ENCODE measurements at places on chromosomes 2 and 18.

GRCh38 chr2:69950241-69950640 is 11.2 kb downstream of the ASPRV1 start:
- no peak for DNase-seq

- no peak for DNase-seq
Measured at GRCh38 chr2:170486730-170487129, 228.4 kb upstream of the SP5 start.

GRCh38 chr2:205367331-205367935 is 314.9 kb upstream of the NRP2 start:
- DNase-seq: no peak

- DNase-seq: no peak
Measured at GRCh38 chr2:189498205-189498604, 56.9 kb downstream of the WDR75 start.

- no peak for DNase-seq
Measured at GRCh38 chr18:46096651-46097300, 1.3 kb downstream of the ATP5F1A start.

DNA sequence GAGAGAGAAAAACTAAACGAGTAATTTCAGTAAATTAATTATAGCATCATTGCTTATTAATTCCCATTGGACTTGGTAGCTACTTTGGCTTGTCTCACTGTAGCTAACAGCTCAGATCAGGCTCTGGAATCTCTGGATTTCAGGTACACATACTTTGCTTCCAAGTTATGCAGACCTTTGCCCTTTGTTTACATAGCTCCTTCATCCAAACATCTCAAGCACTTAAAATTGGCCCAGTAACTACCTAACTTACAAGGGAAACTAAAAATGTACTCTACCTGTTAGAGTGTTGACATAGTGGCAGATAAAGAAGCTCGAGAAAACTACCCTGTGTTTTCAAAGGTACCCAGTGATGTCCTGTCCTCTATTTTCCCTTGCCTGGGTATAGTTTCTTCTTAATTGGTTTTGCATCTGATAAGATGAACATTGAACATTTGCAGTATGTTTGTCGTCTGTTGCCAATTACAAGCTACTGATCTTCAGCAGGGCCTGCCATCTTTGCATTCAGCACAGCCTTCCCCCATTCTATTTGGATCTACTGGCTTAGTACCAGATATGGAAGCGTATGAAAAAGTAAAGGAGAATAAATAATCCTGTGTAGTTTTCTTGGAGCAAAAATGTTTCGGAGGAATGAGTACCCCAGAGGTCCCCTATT is 601.5 kb upstream of the FANCL start:
- DNase-seq: no peak

GRCh38 chr2:44731505-44731904 is 210.0 kb upstream of the SIX3 start:
- DNase-seq: no peak

DNA sequence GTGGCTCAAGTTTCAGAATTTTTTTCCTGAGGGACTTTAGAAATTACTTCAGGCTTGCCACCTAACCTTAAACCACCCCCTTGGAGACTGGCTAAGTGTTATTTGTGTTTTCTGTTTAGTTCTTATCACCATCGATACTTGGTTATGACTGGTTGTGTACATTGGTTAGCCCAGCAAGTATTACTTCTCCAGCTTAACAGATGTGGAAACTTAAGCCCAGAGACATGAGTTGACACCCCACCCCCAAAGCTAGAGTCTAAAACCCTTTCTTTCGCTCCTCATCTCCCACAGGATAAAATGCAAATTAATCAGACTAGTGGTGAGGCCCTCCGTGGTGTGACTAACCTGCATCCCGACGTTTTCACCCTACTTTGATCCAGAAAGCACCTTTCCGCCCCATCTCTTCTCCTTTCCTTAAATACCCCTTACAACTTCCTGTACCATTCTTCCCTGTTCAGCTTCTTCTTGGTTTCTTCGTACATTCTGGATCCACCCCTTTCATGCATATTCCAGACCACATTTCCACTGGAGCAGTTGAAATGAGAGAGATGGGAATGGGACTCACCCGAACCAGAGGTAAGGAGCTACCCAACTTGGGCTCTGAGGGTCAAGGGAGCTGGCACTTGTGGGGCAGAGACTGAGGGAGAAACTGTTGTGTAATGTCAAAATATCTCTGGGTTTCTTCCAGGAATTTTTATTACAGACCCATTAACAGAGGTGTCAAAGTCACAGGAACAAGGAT is 819 bp upstream of the MAP3K2 start:
- peak; percentile 35 for DNase-seq

- peak; percentile 96 for DNase-seq
Measured at GRCh38 chr2:230905448-230906421, 19.3 kb downstream of the GPR55 start.

DNA sequence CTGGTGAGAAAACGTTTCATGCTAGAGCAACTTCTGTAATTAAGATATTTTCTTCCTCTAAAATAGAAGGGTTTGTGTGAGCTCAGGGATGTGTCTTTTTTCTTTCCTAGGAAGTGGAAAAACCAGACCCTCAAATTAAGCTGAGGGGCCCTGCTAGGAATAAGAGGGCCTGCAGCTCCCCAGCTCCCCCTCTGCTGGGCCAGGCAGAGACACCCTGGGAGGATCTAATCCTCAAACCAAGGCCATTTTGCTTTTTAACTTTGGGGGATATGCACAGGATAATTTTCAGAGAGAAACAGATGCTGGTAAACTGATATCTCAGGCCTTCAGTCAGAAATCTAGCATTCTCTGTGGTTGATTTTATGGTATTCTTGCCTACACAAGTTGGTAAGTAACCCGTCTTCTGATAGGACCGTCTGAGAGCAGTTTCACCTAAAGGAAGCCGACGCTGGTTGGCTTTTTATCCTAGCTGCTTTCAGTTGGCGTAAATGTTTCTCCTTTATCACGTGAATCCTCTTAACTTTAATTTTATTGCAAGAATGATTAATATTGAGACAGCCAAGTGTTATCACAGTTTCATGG is 34.8 kb downstream of the SNTG2 start:
- no peak for DNase-seq

DNA sequence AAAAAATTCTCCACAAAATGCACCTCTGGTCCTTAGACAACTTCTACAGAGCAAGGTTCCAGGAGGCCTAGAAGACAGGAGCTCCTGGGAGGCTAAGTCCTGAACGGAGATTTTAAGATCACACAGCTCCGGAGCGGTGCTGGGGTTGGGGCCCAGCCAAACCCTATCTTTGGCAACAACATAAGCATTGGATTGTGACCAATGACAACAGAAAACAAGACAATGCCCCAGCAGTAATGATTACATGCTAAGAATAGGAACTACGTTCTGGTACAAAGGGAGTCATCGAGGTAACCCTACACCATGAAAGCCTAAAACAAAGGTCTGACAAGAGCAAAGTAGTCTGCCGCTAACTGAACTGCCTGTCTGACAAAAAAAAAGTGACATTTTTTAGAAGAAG is 171.2 kb downstream of the CMPK2 start:
- DNase-seq: no peak

DNA sequence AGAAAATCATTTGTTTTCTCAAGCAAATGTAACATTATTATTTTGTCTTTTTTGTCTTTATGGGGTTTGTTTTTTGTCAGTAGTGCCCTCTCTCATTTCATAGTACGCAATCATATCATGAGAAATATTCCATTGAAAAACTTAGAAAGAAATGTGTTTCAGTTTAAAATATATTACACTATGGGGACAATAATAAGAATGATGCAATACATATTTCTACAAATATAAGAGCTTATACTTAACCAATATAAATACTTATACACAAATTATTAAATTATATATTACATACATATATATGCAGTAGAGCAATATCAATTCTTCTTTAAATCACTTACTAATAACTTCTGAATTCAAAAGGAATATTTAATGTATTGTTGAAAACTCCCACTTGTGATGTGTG is 13.7 kb downstream of the LRRTM4 start:
- no peak for DNase-seq

GRCh38 chr2:180367815-180368214 is 360.7 kb upstream of the CWC22 start:
- DNase-seq: no peak

DNA sequence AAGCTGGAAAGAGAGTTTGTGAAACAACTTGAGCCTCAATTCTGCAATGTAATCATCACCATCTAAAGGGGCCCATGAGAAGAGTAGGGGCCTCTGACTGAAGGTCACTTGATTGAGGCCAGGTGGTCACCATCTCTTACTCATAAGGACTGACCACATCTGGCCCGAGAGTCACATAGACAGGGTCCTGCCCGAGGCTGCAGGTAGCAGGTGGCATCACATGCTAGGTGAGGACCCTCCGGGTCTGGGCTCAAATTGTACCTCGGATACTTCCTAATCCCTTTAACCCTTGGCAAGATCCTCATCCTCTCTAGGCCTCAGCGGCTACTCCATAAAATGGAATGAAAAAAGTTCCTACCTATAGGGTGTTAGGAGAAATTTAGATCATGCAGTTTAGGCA is 16.7 kb downstream of the FHL2 start:
- DNase-seq: no peak

DNA sequence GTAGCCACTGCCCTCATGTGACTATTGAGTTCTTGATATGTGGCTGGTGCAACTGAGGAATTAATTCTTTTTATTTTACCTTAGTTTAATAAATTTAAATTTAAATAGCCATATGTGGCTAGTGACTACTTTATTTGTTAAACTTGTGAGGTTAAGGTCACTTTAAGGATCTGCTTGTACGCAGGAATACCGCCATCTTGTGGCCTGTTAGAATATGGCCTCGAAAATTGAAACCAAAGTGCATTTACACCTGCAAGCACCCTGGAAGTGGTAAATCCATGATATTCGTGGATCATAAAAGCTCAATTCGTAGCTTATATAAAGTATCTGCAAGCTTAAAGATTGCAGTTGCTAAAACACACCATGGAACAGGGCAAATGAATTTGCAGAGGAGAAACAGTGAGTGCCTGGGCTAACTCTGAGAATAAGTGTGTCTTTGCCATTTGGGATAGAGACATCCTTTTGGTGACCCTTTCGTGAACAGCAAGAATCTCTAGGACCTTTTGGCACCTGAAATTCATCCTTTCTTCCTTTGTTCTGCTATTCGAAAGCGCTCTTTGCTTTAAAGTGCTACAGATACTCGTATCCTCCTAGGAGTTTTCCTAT is 59.9 kb upstream of the REG3A start:
- peak; percentile 66 for DNase-seq
